Stimulated activated memory B cell treated with anti-CD40 and anti-IgM and Interleukin-4, amounts not matched to agents 10 μg/mL and 1 μg/mL and 100 μg/mL, for 72 hours (primary cell): ENCODE measurements at places on chromosomes 4 and X.
A peak's percentile ranks its signal among the peaks of the same experiment; 100 is the strongest.

GRCh38 chrX:8604131-8604530 lies 127.8 kb downstream of the ANOS1 start:
- no peak for ATAC-seq

GRCh38 chr4:37802068-37802666 lies 24.3 kb upstream of the PGM2 start:
- no peak for ATAC-seq

DNA sequence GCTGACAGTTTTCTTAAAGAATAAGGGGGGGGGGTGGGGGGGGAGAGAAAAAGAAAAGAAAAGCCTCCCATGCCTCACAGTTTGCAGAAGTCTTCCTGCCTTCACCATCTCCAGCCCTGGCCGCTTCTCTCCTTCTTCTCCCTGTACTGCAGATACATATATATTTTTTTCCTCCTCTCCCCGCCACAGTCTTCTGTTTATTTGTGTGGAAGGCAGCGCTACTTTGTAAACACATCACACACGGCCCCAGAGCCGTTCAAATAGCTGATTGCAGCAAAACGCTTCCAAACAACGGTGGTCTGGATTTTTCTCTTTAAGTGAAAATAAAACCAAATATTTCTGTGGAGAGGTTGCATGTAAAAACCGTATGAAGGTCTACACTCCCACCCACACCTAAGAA lies 732 bp downstream of the NLGN4X start:
- no peak for ATAC-seq

- ATAC-seq = no peak
Observed at GRCh38 chrX:8364369-8365141, 100.1 kb upstream of the VCX3B start.

- no peak for ATAC-seq
Observed at GRCh38 chr4:104063341-104063740, 343.6 kb upstream of the TACR3 start.

DNA sequence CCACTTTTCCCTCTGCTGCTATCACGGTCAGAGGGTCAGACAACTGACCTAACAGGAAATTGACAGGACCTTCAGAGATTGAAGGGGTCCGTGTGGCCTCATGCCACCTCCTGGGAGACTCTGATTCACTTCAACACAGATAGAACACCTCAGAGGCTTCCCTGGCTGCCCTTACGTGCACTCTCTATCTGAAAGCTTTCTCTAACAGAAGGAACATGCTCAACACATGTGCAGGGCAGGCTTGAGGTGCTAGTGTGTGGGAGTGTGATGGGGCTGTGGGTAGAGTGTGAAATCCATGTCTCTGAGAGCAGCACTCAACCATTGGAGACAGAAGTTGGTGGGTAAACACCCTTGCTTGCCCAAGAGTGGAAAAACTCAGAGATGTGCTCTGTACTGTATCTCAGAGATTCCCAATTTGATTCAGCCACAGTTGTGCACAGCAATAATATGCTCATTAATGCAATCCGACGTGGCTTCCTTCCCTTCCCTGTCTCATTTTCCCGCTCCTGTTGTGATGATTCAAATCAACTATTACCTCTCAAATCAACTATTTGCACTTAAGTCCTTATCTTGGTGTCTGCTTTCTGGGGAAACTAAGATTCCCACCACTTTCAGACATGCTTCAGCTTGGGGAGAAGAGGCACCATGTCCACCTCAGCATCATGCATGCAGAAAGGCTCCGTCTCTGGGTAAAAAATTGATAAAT lies 62.0 kb upstream of the MAGEB2 start:
- ATAC-seq = peak; percentile 20

GRCh38 chrX:136778020-136778419 lies 2.7 kb downstream of the ARHGEF6 start:
- no peak for ATAC-seq

DNA sequence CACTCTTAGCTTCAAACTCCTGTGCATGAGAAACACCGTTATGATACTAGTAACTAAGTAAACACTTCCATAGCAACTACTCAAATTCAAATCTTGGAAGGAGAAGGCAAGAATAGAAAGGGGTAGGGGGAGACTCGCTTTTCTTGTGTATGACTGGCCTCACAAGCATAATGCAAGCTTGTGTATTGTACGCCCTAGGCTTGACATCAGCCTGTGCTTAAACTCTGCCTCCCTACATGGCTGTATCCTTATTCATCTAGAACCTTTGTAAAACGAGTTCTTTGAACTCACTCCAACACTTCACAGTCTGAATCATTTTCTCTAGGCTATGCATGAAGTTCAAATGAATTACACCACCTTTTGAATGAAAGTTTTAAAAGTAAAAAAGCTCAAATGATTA lies 1071.2 kb upstream of the ADGRL3 start:
- ATAC-seq = no peak

DNA sequence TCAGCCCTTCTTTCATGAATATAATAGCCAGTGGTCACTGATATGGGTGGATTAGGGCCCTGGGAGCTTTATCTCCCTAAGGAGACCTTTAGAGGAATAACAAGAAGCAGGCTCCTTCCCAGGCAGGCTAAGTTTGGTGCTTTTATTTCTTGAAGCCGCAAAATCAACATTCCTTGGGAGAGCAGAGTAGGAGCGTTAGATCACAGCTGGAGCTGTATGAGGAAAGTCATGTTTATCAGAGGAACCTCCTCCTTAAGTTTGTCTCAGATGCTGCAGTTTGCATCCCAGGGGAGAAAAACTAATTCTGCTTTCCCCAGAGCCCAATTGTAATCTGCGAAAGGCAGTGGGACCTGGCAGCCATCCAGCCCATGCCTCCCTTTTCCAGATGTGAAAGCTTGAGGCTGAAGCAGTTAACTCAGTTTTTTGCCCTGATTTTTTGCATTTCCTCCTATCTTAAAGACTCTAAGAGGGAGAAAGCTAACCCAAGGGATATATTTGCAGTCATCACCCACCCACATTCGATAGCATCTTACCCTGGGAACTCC lies 186.0 kb upstream of the FRMPD4 start:
- ATAC-seq = no peak

DNA sequence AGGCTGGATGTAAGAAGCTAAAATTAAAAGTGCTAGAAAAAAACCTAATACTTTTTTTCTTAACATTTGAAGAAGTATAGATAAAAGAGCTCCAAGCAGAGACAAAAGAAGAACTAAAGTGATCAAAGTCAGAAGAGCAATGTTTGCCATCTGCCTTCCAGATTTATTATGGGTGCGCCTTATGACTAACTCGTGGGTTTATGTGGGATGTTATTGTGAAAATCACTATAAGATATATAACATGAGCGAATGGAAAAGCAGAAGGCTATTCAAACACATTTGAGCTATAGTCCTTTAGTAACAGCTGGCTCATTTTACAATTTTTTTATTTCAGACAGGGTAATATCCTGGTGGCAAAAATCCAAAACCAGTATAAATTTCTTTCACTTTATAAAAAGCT lies 1040.7 kb downstream of the RAPGEF2 start:
- no peak for ATAC-seq

DNA sequence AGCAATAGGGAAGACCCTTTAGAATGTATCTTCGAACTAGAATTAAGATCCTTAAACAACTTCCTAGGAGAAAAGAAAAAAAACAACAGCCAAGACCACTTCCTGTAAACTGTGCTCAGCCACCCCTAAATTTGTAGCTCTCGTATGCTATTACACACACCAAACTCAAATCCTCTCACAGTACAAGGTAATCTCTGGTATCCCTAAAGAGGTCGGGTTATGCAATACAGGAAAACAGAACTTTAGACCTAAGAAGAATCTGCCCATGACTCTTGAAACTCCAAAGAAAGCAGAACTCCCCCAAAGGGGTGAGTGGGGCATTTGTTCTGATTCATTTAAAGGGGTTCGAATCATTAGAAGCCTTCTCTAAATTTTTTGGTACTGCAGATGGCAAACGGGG lies 170.9 kb upstream of the CASK start:
- no peak for ATAC-seq

GRCh38 chrX:20527558-20528011 lies 260.9 kb upstream of the RPS6KA3 start:
- no peak for ATAC-seq

GRCh38 chrX:12844319-12844718 lies 22.6 kb upstream of the TLR7 start:
- ATAC-seq = no peak

DNA sequence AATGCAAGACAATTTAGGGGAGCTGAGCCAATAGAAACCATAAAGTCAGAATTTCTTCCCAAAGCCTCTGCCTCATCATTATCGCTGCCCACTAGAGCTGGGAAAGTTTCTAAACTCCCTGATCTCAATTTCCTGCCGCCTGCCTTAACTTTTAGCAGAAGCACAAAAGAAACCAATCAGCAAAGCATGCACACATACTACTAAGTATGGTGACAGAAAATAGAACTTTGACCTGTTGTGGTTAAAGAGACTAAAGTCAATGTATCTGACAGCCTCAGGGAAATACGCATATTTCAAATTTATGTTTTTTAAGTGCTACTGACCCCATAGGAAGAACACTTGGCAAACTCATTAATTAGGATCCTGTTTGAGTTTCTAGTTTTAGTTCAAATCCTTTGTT lies 10.1 kb downstream of the STK26 start:
- no peak for ATAC-seq

GRCh38 chr4:169611157-169611556 lies 1.2 kb downstream of the NEK1 start:
- no peak for ATAC-seq

DNA sequence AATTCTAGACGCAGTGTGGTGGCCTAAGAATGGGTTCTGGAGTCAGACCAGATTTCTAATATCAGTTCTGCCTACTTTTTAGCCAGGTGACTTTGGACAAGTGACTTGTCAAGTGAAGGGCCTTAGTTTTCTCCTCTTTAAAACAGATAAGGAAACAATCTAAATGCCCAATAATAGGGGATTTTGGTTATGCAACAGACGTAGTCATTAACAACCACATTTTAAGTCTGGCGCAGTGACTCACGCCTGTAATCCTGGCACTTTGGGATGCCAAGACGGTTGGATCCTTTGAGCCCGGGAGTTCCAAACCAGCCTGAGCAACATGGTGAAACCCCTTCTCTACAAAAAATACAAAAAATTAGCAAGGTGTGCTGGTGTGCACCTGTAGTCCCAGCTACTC lies 2.1 kb upstream of the ZMYM3 start:
- ATAC-seq = no peak

DNA sequence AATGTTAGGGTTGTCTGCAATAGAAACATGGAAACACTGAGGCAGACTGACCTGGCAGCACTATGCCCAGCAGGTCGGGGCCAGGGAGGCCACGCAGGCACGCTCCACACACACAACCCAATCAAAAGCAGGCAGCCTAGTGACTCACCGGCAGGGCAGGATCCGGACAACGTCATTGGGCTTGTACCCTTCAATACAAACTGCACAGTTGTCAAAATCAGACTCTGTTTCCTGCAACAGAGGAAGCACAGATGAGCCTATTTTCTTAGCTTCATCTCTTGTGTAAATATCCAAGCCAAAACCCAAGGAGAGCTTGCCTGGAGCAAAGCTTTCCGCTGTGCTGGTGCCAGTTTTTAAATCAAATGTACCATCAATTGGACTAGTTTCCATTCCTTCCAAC lies 185.8 kb downstream of the RNF150 start:
- no peak for ATAC-seq

GRCh38 chr4:54032558-54033135 lies 31.8 kb downstream of the CHIC2 start:
- no peak for ATAC-seq

GRCh38 chr4:84870398-84871163 lies 95.9 kb downstream of the WDFY3 start:
- no peak for ATAC-seq

DNA sequence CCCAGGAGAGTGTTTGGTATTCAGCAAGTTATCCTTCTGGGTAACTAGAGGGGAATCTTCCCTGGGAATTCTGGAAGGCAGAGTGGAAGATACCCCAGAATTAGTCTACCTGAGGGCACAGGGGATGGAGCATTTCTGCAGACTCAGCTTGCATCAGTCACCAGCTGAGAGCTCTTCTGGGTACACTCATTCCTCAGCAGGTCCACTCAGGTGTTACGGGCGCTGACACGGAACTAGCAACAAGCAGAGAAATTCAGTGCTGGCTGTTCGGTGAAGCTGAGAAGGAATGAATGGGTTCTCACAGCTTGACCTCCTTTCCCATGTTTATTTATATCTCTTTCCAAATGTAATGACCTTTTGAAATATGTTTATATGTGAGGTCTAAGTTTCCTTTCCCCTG lies 106.0 kb upstream of the PNPLA4 start:
- ATAC-seq = no peak

DNA sequence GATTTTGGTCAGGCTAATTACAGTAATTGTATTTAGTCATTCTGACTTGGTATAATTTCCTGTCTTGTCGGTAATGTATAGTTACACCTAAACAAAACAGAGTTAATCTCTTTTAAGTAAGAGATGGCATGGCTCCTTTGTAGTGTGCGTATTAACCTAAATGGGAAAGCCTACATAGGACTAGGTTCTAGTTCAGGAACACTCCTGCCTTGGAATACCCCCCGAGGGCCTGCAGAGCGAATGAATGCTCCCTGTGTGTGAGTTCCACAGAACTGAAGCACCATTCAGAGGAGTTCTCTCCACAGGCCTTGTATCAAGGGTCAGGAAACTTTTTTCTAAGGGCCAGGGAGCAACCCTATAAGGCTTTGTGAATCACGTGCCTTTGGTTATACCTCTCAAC lies 44.9 kb upstream of the STIM2 start:
- no peak for ATAC-seq

- no peak for ATAC-seq
Observed at GRCh38 chr4:122658377-122658776, 37.5 kb upstream of the IL21 start.

DNA sequence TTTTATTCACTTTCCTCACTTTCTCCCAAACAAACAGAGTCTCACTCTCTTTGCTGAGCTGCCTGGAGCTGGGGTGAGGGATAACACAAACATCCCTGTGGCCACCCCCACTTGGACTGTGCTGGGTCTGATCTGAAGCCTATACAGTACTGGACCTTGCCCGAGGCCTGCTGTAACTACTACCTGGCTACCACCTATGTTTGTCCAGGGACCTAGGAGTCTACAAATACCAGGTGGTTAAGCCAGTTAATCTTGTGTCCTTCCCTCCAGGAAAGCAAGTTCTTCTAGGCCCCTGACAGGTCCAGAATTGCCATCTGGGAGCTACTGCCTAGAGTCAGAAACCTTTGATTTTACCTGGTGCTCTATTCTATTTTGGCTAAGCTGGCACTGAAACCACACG lies 87.3 kb downstream of the RTL3 start:
- ATAC-seq = no peak

DNA sequence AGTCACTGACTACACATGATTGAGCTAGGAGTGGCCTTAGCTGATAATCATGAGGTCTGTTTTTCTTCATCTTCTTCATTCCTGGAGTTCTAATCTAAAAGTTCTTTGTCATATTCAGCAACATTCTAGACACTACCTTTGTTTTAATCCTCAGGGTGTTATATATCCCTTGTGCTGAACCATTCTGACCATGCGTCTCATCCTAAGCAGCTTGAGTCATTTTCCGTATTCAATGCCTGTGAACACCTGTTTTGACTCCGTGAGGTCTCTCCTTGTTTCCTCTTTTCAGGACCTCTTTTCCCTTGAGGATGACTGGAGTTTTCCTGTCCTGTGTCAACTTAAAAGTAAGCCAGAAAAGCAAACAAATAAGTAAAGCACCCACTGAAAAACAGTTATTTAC lies 597.9 kb downstream of the GBA3 start:
- ATAC-seq = no peak

- no peak for ATAC-seq
Observed at GRCh38 chrX:11640089-11640488, 25.6 kb downstream of the ARHGAP6 start.

GRCh38 chr4:23993373-23993772 lies 103.5 kb upstream of the PPARGC1A start:
- no peak for ATAC-seq
